ENCODE measurements at places on chromosomes 7 and 10. TPM values are rescaled to one million over a fixed set of nuclear protein-coding genes. Genes with fewer than 3 reads are reported as not detected.
A peak's percentile ranks its signal among the peaks of the same experiment; 100 is the strongest.

The ZNF365 gene
- polyA plus RNA-seq, result 0.21 TPM

The SPDYE2B gene
- polyA plus RNA-seq, result 1.3 TPM

The UTF1 gene
- polyA plus RNA-seq, result not detected

The PDK4 gene
- polyA plus RNA-seq, result 70.0 TPM

The CDH23 gene
- 1.8 TPM for polyA plus RNA-seq

The BHLHA15 gene
- polyA plus RNA-seq, result 0.34 TPM

- DNase-seq, result no peak
- no peaks in the 10 kb centered on the region for H3K27me3 ChIP-seq
- peaks cover 5% of the 10 kb centered on the region for H3K4me1 ChIP-seq
- no peak overlapping the region for H3K27ac ChIP-seq
Observed at GRCh38 chr7:92782236-92782635, 54.1 kb downstream of the CDK6 start.

- H3K4me1 ChIP-seq, result peaks cover 2% of the 10 kb centered on the region
- no peaks in the 10 kb centered on the region for H3K27me3 ChIP-seq
- H3K27ac ChIP-seq, result no peak overlapping the region
- H3K4me3 ChIP-seq, result no peak overlapping the region
Observed at GRCh38 chr7:114365791-114366190, 48.8 kb upstream of the FOXP2 start.

DNA sequence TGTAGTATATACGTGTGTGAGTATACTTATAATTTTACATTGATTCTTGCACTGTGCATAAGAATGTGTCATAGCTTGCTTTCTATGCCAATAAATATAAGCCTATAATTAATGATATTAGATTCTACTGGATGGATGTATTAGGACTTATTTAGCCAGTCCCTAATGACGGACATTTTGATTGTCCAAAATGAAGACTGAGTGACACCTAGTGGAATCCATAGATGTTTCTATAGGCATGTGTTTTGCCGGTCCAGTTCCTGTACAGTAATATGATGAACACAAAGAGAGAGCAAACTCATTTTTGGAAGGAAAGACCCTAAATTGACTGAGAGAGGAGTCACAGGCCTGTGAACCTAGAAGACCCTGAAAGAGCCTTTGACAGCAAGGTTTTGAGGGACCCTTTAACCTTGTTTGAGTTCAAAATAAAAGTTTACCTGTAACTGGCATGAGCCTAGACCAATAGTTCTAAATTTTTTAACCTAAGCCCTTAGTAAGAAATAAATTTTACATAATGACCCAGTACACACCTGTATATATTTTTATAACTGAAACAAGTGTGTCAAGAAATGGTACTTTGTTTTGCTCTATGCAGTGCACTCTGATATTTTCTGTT, 42.4 kb upstream of the AGBL3 start:
- peaks cover 6% of the 10 kb centered on the region for H3K36me3 ChIP-seq
- no peaks in the 10 kb centered on the region for H3K4me1 ChIP-seq
- no peaks in the 10 kb centered on the region for H3K27me3 ChIP-seq
- no peak overlapping the region for H3K27ac ChIP-seq
- no peak overlapping the region for H3K4me3 ChIP-seq
- DNase-seq, result peak; percentile 49

- no peak overlapping the region for H3K27ac ChIP-seq
- no peaks in the 10 kb centered on the region for H3K27me3 ChIP-seq
- H3K4me1 ChIP-seq, result no peaks in the 10 kb centered on the region
- no peak for DNase-seq
- peaks cover 4% of the 10 kb centered on the region for H3K36me3 ChIP-seq
Observed at GRCh38 chr7:64908358-64908757, 5.3 kb downstream of the ZNF273 start.

DNA sequence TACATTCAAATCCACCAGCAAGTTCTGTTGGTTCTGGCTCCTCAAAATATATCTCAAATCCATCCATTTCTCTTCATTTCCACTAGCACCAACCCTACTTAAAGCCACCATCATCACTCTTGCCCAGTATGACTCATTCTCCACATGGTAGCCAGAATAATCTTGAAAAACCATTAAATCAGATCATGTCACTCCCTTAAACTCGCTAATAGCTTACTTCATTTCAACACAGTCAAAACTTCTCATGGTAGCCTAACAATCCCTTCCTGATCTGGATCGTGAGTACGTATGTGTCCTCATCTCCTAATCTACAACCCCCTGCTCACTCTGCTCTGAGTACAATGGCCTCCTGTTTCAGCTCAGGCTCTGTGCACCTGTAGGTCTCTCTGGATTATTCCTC, 8.7 kb downstream of the EPC1 start:
- no peak for DNase-seq
- no peak overlapping the region for H3K27ac ChIP-seq
- H3K36me3 ChIP-seq, result no peaks in the 10 kb centered on the region
- H3K4me1 ChIP-seq, result peaks cover 25% of the 10 kb centered on the region
- H3K27me3 ChIP-seq, result no peaks in the 10 kb centered on the region

GRCh38 chr10:46080886-46081285, 34.8 kb upstream of the MSMB start:
- no peaks in the 10 kb centered on the region for H3K4me1 ChIP-seq
- no peak overlapping the region for H3K27ac ChIP-seq
- no peak for DNase-seq

All from small intestine (tissue), 16 donors.